ENCODE measurements at places on chromosomes 3 and 15. TPM values are rescaled to one million over a fixed set of nuclear protein-coding genes. Genes with fewer than 3 reads are reported as not detected.

GRCh38 chr15:57559875-57560274 lies 31.8 kb upstream of the MYZAP start:
- no peak overlapping the region for H3K27ac ChIP-seq
- peaks cover 10% of the 10 kb centered on the region for H3K27me3 ChIP-seq
- no peak overlapping the region for H3K4me3 ChIP-seq
- peak; percentile 76 for DNase-seq
- peaks cover 9% of the 10 kb centered on the region for H3K4me1 ChIP-seq
- H3K36me3 ChIP-seq, result no peaks in the 10 kb centered on the region

Gene ASB14
- total RNA-seq, result not detected

- no peak overlapping the region for H3K27ac ChIP-seq
- DNase-seq, result no peak
- no peaks in the 10 kb centered on the region for H3K36me3 ChIP-seq
- H3K4me3 ChIP-seq, result no peak overlapping the region
- no peaks in the 10 kb centered on the region for H3K27me3 ChIP-seq
Observed at GRCh38 chr3:139470199-139470598, 6.1 kb downstream of the RBP2 start.

Gene MUSTN1
- 1.9 TPM for total RNA-seq

DNA sequence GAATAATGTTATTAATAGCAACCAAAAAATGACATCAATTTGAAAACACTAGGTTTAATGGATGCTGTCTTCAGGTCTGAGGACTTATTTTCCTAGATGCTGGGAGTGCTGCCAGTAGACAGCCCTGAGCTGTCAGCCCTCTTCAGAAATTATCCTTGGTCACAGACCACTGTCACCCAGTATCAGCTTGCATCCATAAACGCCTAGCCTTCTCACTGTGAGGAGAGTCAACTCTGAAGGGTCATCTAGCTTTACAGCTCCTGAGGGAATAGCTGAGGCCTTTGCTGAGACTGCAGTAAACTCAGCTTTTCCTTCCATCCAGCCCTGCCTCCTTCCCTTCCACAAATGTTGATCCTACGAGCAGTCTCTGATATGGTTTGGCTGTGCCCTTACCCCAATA lies 19.4 kb upstream of the MNS1 start:
- H3K27ac ChIP-seq, result no peak overlapping the region
- no peak for DNase-seq
- H3K4me1 ChIP-seq, result no peaks in the 10 kb centered on the region
- no peak overlapping the region for H3K4me3 ChIP-seq
- no peaks in the 10 kb centered on the region for H3K36me3 ChIP-seq

Gene C2CD4A
- not detected for total RNA-seq

- H3K27me3 ChIP-seq, result peaks cover 32% of the 10 kb centered on the region
- H3K4me3 ChIP-seq, result no peak overlapping the region
- DNase-seq, result no peak
Observed at GRCh38 chr15:79035111-79035601, 55.4 kb downstream of the RASGRF1 start.

DNA sequence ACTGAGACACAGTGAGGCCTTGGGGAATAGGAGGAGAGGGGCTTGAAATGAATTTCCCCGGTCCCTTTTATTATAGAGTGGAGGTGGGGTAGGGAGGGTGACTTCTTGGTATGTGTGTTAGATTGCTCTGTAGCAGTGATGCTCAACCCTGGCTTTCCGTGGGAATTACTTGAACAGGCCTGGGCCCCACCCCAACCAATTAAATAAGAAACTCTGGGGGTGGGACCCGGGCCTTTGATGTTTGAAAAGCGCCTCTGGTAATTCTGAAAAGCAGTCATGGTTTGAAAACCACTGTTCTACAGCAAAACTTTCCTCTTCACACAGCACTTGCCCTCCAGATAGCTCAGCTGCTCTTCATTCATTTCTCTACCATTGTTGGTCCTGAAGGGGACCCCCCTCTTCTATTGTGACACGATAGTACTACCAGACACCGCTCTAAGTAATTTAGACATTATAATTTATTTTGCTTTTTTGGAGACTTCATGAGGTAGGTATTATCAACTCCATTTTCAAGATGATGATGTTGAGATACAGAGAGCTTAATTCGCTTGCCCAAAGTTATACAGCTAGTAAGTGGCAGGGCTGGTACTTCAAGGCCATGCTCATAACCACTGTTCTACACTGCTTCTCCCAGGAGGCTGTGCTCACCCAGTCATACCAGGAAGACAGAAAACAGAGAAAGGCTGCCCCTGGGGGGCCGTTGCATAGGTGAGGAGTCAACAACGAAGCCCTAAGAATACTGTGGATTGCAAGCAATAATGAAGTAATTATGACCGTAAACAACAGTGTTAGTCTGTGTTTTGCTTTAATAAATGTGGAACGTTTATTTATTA lies 176.2 kb downstream of the PEX5L start:
- no peak for DNase-seq
- H3K27ac ChIP-seq, result no peak overlapping the region
- no peaks in the 10 kb centered on the region for H3K36me3 ChIP-seq
- H3K27me3 ChIP-seq, result peaks cover 7% of the 10 kb centered on the region
- no peak overlapping the region for H3K4me3 ChIP-seq
- no peaks in the 10 kb centered on the region for H3K4me1 ChIP-seq

- H3K4me1 ChIP-seq, result peaks cover 2% of the 10 kb centered on the region
- no peaks in the 10 kb centered on the region for H3K36me3 ChIP-seq
- no peak overlapping the region for H3K27ac ChIP-seq
Observed at GRCh38 chr3:143315766-143316165, 196.2 kb downstream of the CHST2 start.

Gene CSTA
- total RNA-seq, result not detected

Gene GPX1
- 86.4 TPM for total RNA-seq

DNA sequence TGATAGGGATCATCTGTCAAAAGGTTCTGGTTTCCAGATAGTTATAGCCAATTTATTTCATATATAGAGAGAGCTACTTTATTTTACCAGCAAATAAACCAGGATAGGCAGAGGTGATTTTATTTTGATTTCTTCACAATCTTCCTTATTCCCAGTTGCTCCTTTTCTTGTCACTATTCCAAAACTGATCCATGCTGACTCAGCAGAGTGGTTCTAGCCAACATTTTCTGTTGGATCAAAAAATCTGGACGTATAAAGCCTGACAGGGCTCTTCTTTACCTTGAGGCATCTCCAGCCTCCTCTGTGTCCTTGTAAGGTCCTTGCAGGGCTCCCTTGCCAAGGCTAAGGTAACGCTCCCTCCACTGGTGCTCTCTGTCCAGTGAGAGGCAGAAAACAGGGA lies 15.8 kb downstream of the HDC start:
- no peak overlapping the region for H3K4me3 ChIP-seq
- no peak for DNase-seq
- H3K27me3 ChIP-seq, result no peaks in the 10 kb centered on the region
- H3K27ac ChIP-seq, result no peak overlapping the region

GRCh38 chr3:193407688-193408087 lies 29.1 kb upstream of the ATP13A5 start:
- no peaks in the 10 kb centered on the region for H3K36me3 ChIP-seq
- H3K4me1 ChIP-seq, result peaks cover 3% of the 10 kb centered on the region
- no peaks in the 10 kb centered on the region for H3K27me3 ChIP-seq
- no peak for DNase-seq

GRCh38 chr3:195042743-195043606 lies 228.0 kb downstream of the XXYLT1 start:
- DNase-seq, result no peak
- no peaks in the 10 kb centered on the region for H3K4me1 ChIP-seq
- H3K36me3 ChIP-seq, result no peaks in the 10 kb centered on the region
- H3K27ac ChIP-seq, result no peak overlapping the region
- H3K27me3 ChIP-seq, result peaks cover 6% of the 10 kb centered on the region

DNA sequence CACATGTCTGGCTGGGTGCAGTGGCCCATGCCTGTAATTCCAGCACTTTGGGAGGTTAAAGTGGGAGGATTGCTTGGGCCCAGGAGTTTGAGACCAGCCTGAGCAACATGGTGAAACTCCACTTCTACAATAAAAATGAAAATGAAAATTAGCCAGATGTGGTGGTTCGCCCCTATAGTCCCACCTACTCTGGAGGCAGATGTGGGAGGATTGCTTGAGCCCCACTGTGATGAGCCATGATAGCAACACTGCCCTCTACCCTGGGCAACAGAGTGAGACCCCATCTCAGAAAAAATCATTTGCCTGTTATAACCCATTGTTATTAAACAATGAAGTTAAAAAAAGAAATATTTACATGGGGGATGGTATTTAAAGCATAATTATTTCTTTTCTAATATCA lies 240.1 kb upstream of the ZPLD1 start:
- peaks cover 4% of the 10 kb centered on the region for H3K4me1 ChIP-seq
- peaks cover 1% of the 10 kb centered on the region for H3K36me3 ChIP-seq
- H3K27me3 ChIP-seq, result no peaks in the 10 kb centered on the region
- no peak overlapping the region for H3K4me3 ChIP-seq
- DNase-seq, result no peak

GRCh38 chr15:82944821-82945220 lies 7.7 kb downstream of the HOMER2 start:
- no peaks in the 10 kb centered on the region for H3K36me3 ChIP-seq
- H3K4me1 ChIP-seq, result no peaks in the 10 kb centered on the region
- DNase-seq, result no peak
- H3K27me3 ChIP-seq, result peaks cover 20% of the 10 kb centered on the region
- H3K4me3 ChIP-seq, result no peak overlapping the region

- peak overlapping the region; percentile 75 for H3K27ac ChIP-seq
- H3K4me1 ChIP-seq, result peaks cover 7% of the 10 kb centered on the region
- peaks cover 19% of the 10 kb centered on the region for H3K27me3 ChIP-seq
- H3K4me3 ChIP-seq, result peak overlapping the region; percentile 18
- no peak for DNase-seq
Observed at GRCh38 chr15:31049682-31050615, 51.6 kb downstream of the TRPM1 start.

- peaks cover 5% of the 10 kb centered on the region for H3K4me1 ChIP-seq
- H3K27ac ChIP-seq, result no peak overlapping the region
- no peak overlapping the region for H3K4me3 ChIP-seq
- peaks cover 39% of the 10 kb centered on the region for H3K36me3 ChIP-seq
Observed at GRCh38 chr3:141894524-141895176, 18.2 kb downstream of the ATP1B3 start.

DNA sequence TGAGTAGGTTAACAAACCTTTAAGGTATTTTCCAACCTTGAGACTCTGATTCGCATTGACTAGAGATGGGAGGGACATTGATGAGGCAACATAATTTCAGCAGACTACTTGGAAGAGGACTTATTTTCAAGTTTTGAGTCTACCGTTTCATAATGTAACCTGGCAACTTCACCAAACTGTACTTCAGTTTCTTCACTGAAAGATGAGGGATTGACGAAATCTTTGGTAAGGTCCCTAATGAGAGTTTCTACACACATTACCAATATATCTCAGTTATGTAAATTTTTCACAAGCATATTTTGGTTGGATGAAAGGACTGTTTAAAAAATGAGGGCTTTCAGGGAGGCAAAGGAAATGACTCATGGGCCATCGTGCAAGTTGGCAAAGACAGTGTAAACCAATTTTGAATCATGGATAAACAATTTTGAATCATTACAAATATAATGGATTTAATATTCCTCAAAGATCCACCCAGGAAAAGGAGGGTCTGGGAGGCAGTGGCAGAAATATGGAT lies 28.7 kb upstream of the SEMA6D start:
- no peak overlapping the region for H3K4me3 ChIP-seq
- H3K4me1 ChIP-seq, result no peaks in the 10 kb centered on the region
- no peak overlapping the region for H3K27ac ChIP-seq
- no peaks in the 10 kb centered on the region for H3K36me3 ChIP-seq
- no peaks in the 10 kb centered on the region for H3K27me3 ChIP-seq

Gene LYZL4
- total RNA-seq, result not detected

GRCh38 chr3:17444865-17445264 lies 297.6 kb downstream of the TBC1D5 start:
- no peaks in the 10 kb centered on the region for H3K27me3 ChIP-seq
- H3K27ac ChIP-seq, result no peak overlapping the region
- no peak for DNase-seq
- no peak overlapping the region for H3K4me3 ChIP-seq

DNA sequence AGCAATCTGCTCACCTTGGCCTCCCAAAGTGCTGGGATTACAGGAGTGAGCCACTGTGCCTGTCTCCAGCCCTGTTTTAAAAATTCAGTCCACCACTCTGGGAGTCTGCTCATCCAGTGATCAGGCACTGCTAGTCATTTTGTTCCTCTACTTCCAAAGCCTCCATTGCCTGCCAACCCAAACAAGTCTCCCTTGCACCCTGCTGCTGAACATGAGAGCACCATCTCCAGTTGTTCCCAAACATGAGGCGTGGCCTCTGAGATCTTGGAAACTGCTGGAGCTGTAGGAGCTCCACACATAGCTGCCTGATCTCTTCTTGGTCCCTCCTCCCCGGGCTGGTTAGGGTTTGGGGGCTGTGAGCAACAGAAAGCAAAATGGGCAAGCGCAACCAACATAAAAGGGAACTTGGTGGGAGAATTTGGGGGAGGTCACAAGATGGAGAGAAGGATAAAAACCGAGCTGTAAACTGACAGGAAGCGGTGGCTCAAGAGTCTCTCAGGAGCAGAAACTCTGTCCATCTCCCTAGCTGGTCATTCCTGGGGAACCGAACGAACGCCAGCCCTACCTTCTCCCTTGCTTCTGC lies 49.6 kb upstream of the TLE3 start:
- H3K4me1 ChIP-seq, result peaks cover 12% of the 10 kb centered on the region
- DNase-seq, result no peak
- H3K27ac ChIP-seq, result no peak overlapping the region
- peaks cover 46% of the 10 kb centered on the region for H3K27me3 ChIP-seq
- no peak overlapping the region for H3K4me3 ChIP-seq

DNA sequence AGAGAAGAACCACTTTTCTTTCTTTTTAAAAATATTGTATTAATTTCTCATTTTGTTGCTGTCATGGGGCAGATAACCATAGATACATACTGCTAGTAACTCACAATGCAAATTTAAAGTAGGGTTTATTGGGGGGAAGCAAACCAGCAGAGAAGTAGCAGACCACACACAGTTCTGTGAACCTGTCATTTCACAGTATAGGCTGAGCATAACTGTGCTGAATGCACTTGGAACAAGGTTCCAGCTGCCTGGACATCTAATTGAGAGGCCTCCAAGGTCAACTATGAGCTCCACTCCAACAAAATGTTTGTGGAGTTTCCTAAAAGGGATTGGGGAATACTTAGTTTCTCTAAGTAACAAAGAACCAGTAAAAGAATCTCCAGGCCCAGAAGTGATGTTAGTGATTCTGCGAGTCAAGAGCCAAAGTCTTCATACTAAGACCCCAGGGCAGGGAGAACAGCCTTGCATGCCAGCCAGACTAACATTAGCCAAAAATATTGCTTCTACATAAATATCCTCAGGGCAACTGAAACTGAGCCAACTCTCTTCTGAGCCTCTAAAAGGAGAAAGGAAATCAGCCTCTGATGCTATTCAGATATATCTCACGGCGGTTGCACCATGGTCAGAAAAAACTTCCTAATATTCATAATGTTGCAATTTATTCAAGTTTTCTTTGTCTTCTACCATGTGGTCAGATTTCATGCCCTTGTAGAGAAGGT lies 856.4 kb upstream of the ALCAM start:
- no peak overlapping the region for H3K27ac ChIP-seq
- H3K4me1 ChIP-seq, result no peaks in the 10 kb centered on the region
- no peak overlapping the region for H3K4me3 ChIP-seq
- DNase-seq, result no peak
- no peaks in the 10 kb centered on the region for H3K36me3 ChIP-seq

Gene RARB
- total RNA-seq, result not detected

GRCh38 chr3:58924578-58924977 lies 125.2 kb downstream of the CFAP20DC start:
- DNase-seq, result no peak
- no peaks in the 10 kb centered on the region for H3K4me1 ChIP-seq
- H3K36me3 ChIP-seq, result peaks cover 2% of the 10 kb centered on the region
- no peak overlapping the region for H3K4me3 ChIP-seq

Gene CHD2
- total RNA-seq, result 218 TPM

GRCh38 chr15:95590533-95591044 lies 739.9 kb upstream of the NR2F2 start:
- no peaks in the 10 kb centered on the region for H3K4me1 ChIP-seq
- peaks cover 16% of the 10 kb centered on the region for H3K27me3 ChIP-seq
- no peak overlapping the region for H3K4me3 ChIP-seq
- no peaks in the 10 kb centered on the region for H3K36me3 ChIP-seq
- H3K27ac ChIP-seq, result no peak overlapping the region
- no peak for DNase-seq
